Nephron progenitor cell (in vitro differentiated cells): ENCODE measurements at places on chromosomes 1 and 21.

GRCh38 chr1:238562341-238562740, 671.6 kb upstream of the ZP4 start:
- no peak for DNase-seq

GRCh38 chr1:160718210-160718609, 6.6 kb upstream of the CD48 start:
- DNase-seq = no peak

- DNase-seq = no peak
These were observed 2.5 kb upstream of the TRAPPC3 start for GRCh38 chr1:36151845-36152203.

- DNase-seq = peak; percentile 95
These were observed 498 bp upstream of the DENND2C start for GRCh38 chr1:114670083-114671010.

- no peak for DNase-seq
These were observed 76.9 kb upstream of the KAZN start for GRCh38 chr1:14521622-14522021.

DNA sequence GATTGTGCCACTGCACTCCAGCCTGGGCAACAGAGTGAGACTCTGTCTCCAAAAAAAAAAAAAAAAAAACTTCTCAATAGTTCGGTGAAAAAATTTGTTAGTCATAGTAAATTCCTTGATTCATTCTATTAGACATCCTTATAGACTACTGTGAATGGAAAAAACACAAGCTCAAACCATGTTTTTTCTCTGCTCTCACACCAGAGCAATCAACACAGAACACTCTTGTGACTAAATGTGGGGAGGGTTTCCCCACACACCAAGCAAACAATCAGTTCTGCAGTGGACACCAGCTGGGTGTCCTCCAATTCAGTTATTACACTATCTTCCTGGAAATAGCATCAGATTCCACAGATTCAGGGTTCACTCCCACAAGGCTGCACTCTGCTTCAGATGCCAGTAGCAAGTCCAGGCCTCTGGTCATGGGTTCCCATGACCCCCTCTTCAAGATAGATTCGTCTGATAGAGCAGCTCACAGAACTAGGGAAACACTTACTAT, 69.1 kb upstream of the TEKT2 start:
- no peak for DNase-seq
